Activated CD4-positive, alpha-beta T cell treated with anti-CD3 and anti-CD28 coated beads, Interleukin-2, amount 10 ng/mL, durations not matched to agents 7 days and 5 days (primary cell): ENCODE measurements at places on chromosomes 7 and 10. TPM values are rescaled to one million over a fixed set of nuclear protein-coding genes. Genes with fewer than 3 reads are reported as not detected.

DNA sequence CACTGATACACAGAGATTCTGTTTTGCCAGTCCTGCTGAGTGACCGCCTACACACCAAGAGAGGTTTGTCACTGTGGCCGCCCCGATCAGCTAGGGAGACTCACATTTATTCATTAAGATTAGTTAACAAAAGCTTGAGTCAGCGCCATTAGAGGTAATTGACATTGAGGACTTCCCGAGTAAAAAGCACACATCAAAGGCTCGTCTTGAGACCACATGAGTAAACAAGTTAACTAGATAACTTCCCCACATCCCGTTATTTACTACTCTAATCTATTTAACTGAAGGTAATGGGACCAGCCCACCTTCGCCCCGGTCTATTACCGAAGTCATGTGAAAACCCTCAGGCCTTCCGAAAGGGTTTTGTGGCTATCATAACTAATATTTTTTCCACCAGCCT, 23.0 kb downstream of the SRRM3 start:
- H3K4me1 ChIP-seq: no peaks in the 10 kb centered on the region
- no peak overlapping the region for H3K4me3 ChIP-seq
- H3K27me3 ChIP-seq: peaks cover 15% of the 10 kb centered on the region
- H3K27ac ChIP-seq: no peak overlapping the region

FGL2 gene
- 1.1 TPM for total RNA-seq

GRCh38 chr7:56083150-56083785, 9.5 kb downstream of the PHKG1 start:
- no peak overlapping the region for H3K27ac ChIP-seq
- no peak overlapping the region for H3K4me3 ChIP-seq
- no peaks in the 10 kb centered on the region for H3K4me1 ChIP-seq
- no peaks in the 10 kb centered on the region for H3K27me3 ChIP-seq
- H3K36me3 ChIP-seq: peaks cover 4% of the 10 kb centered on the region
- no peak for DNase-seq

DNA sequence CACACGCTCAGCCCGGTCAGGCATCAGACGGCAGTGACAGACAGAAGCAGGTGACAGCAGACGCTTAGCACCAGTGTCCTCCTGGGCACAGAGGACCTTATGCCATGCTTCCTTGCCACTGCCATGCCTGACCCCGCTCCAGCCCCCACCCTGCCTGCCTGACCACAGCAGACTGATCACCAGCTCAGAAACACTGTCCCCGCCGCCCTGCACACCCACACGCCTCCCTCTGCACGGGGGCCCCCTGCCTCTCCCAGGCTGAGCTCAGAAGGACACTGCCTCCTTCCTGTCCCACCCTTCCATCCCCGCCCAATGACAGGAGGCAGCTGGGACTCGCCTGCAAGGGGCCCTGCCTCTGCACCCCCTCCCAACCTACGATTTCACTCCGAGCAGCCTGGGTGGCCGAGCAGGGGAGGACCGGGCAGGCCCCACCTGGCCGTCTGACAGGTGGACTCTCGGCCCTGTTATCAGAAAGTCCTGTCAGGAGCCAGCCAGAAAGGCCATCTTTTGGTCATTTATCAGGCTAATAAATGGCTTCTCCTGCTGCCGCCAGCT, 183.4 kb downstream of the ELFN1 start:
- no peak for DNase-seq

WDFY4 gene
- total RNA-seq: 0.40 TPM

CYP2E1 gene
- total RNA-seq: 0.48 TPM

DNA sequence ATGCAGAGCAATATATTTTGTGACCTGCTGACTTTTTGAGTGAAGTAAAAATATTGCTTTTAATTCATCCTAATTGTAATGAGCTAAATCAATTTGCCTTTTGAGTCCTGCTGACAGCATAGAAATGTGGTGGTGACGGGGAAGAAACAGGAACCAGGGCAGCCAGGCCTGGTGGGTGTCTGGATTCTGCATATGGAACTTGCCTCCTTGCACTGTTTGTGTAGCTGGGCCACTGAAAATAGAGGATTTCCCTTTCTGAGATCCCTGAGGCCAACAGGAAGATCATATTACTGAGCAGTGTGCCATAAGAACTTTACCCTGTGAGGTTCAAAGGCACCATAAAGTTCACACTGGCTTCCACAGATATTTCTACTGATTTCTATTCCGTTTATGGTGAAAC, 488.4 kb upstream of the AKR1E2 start:
- no peak for DNase-seq
- H3K27ac ChIP-seq: no peak overlapping the region
- no peaks in the 10 kb centered on the region for H3K4me1 ChIP-seq
- no peak overlapping the region for H3K4me3 ChIP-seq

HACD1 gene
- 0.47 TPM for total RNA-seq

- peaks cover 69% of the 10 kb centered on the region for H3K27me3 ChIP-seq
- peaks cover 13% of the 10 kb centered on the region for H3K4me1 ChIP-seq
- no peak within 1 kb of the TSS for H3K4me3 ChIP-seq
- H3K36me3 ChIP-seq: peaks cover 13% of the 10 kb centered on the region
- H3K27ac ChIP-seq: peak within 1 kb of the TSS; percentile 74
- no peak for DNase-seq
Observed at GRCh38 chr10:49610114-49610457, at the start of gene SLC18A3. Gene SLC18A3 (plus strand): TSS chr10:49610310. CDS start chr10:49610741, 431 bp downstream.

- no peak overlapping the region for H3K4me3 ChIP-seq
- no peaks in the 10 kb centered on the region for H3K4me1 ChIP-seq
- H3K27me3 ChIP-seq: no peaks in the 10 kb centered on the region
- H3K36me3 ChIP-seq: no peaks in the 10 kb centered on the region
- no peak overlapping the region for H3K27ac ChIP-seq
- DNase-seq: no peak
Observed at GRCh38 chr7:145151676-145152075, 315.8 kb upstream of the TPK1 start.

SGCE gene
- total RNA-seq: not detected

GRCh38 chr7:6159097-6159483, 113.3 kb downstream of the CYTH3 start:
- H3K4me1 ChIP-seq: peaks cover 18% of the 10 kb centered on the region
- H3K36me3 ChIP-seq: peaks cover 44% of the 10 kb centered on the region
- no peaks in the 10 kb centered on the region for H3K27me3 ChIP-seq
- DNase-seq: no peak
- no peak overlapping the region for H3K27ac ChIP-seq

DNA sequence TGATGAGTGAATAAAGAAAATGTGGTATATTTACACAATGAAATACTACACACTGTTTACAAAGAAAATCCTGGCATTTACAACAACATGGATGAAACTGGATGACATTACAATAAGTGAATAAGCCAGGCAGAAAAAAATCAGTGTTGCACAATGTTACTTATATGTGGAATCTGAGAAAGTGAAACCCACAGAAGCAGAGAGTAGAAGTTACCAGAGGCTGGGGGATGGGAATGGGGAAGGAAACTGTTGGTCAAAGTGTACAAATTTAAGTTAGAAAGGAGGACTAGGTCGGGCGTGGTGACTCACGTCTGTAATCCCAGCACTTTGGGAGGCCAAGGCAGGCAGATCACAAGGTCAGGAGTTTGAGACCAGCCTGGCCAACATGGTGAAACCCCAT, 538.5 kb upstream of the MKI67 start:
- no peaks in the 10 kb centered on the region for H3K27me3 ChIP-seq
- H3K4me1 ChIP-seq: no peaks in the 10 kb centered on the region
- H3K36me3 ChIP-seq: no peaks in the 10 kb centered on the region

TSC22D4 gene
- 128 TPM for total RNA-seq

DNA sequence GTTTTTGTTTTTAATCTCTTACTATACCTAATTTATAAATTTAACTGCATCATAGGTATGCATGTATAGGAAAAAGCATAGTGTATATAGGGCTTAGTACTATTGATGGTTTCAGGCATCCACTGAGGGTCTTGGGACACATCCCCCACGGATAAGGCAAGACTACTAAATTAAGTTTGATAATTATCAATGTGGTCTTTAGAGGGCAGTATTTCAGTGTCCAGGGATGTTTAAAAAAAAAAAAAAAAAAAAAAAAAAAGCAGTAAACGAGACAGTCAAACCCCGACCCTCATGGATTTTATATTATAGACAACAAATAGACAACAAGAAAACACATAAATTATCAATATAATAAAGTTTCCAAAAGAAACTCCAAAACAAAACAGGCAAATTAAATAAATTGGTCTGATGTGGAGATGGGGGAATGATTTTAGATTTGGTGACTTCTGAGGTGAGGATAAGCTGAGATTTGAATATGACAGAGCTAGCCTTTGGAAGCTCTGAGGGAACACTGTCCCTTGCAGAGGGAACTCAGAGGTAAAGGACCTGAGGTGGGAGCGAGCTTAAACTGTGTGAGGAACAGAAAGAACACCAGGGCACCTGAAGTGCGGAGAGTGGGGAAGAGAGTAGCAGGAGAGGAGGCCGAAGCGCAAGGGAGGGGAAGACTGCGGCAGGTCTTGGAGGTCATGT, 14.8 kb downstream of the ACSM6 start:
- H3K36me3 ChIP-seq: no peaks in the 10 kb centered on the region
- no peak for DNase-seq
- no peaks in the 10 kb centered on the region for H3K4me1 ChIP-seq
- no peak overlapping the region for H3K27ac ChIP-seq
- no peak overlapping the region for H3K4me3 ChIP-seq
- H3K27me3 ChIP-seq: peaks cover 2% of the 10 kb centered on the region

- H3K27ac ChIP-seq: no peak overlapping the region
- no peaks in the 10 kb centered on the region for H3K27me3 ChIP-seq
- peaks cover 27% of the 10 kb centered on the region for H3K36me3 ChIP-seq
- no peak for DNase-seq
- peaks cover 1% of the 10 kb centered on the region for H3K4me1 ChIP-seq
- H3K4me3 ChIP-seq: no peak overlapping the region
Observed at GRCh38 chr7:127927348-127927696, 103.9 kb downstream of the LRRC4 start.

DNA sequence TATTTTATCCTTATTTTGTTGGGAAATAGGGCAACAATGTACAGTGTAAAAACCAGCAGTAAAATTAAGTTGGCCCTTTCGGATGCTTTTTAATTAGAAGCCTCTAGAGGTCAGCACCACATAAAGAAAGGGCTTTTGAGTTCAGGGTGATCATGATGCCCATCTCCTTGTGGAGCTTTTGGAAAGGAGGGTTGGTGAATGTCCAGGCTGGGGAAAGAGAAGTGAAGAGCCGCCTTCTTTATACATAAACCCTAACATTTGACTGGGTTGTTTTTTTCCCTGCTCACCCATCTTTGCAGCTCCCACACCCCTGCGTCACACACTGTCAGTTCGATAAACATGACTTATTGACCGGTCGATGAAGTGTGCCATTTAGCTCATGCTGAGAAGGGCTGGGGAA, 29.8 kb downstream of the MTURN start:
- H3K4me1 ChIP-seq: peaks cover 48% of the 10 kb centered on the region
- no peak overlapping the region for H3K4me3 ChIP-seq
- no peak overlapping the region for H3K27ac ChIP-seq
- DNase-seq: no peak
- H3K27me3 ChIP-seq: no peaks in the 10 kb centered on the region

HEPACAM2 gene
- not detected for total RNA-seq

DNA sequence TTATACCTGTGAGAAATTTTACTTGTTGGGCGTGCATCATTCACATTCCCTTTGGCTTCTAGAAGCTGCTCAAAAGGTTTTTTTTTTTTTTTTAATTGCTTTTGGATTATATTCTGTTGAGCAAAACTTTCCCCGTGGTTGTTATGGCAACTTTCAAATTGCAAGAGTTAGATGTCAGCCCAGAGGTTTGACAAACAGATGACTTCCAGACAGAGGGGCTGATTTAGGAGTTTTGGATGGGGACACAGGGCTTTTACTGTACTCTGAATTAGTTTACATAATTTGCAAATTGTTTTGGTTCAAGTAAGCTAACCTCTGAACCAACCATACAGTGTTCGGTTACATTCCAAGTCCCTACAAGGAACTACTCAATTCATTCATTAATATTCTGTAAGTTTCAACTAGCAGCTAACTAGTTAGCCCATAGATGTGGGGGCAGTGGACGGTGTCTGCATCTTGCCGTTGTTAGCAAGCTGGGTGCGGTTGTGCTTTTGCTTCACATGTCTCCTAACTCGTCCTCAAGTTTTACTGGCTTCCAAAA, 66.4 kb upstream of the JAZF1 start:
- no peaks in the 10 kb centered on the region for H3K4me1 ChIP-seq
- H3K27ac ChIP-seq: no peak overlapping the region
- peaks cover 17% of the 10 kb centered on the region for H3K27me3 ChIP-seq
- no peak for DNase-seq
- no peaks in the 10 kb centered on the region for H3K36me3 ChIP-seq

GRCh38 chr10:90171014-90171722, 469.8 kb downstream of the KIF20B start:
- no peak overlapping the region for H3K27ac ChIP-seq
- no peaks in the 10 kb centered on the region for H3K27me3 ChIP-seq
- no peak overlapping the region for H3K4me3 ChIP-seq
- H3K36me3 ChIP-seq: no peaks in the 10 kb centered on the region

DNA sequence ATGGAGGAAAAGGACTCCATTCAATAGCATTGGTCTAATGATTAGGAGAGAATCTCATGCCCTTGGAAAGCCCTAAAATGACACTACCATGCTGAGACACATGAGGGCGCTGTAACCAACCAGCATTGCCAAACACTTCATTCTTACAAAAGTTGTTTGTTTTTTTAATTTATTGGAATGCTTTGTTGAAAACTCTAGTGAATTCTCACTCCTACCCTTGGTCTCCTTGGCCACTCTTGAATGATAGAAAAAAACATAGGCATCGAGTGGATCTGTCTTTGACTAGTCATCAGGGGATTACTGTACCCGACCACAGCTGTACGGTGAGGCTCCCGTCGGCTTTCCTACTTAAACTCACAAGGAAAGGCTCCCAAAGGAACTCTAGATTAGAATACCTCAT, 29.3 kb upstream of the ADD3 start:
- H3K36me3 ChIP-seq: no peaks in the 10 kb centered on the region
- peaks cover 11% of the 10 kb centered on the region for H3K4me1 ChIP-seq

DNA sequence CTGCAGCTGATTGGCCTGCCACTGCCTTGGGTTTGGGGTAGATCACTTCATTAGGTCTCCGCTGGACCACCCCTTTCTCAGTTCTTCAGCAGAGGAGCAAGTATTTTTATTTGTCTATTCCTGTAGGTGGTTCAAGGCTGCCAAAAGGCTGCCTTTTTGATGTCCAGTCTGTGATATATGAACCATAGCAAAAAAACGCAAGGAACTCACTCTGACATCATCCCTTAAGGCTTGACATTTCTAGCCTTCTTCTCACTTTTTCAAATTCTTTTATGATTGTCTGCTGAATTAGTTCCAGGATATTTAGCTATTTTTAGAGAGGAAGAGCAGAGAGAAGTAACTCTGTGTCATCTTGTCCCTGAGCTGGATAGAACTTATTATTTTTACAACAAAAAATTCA, 269.2 kb downstream of the BAMBI start:
- no peaks in the 10 kb centered on the region for H3K36me3 ChIP-seq
- H3K4me3 ChIP-seq: no peak overlapping the region
- DNase-seq: no peak
- H3K27ac ChIP-seq: no peak overlapping the region
